ENCODE measurements at places on chromosomes 11 and 22. TPM values are rescaled to one million over a fixed set of nuclear protein-coding genes. Genes with fewer than 3 reads are reported as not detected.

The INPP5J gene
- 1.6 TPM for polyA plus RNA-seq

- no peak for DNase-seq
Observed at GRCh38 chr11:110076371-110076965, 16.7 kb upstream of the ZC3H12C start.

- no peak for DNase-seq
Observed at GRCh38 chr11:44775366-44775984, 48.7 kb downstream of the TSPAN18 start.

The CCDC89 gene
- 1.9 TPM for polyA plus RNA-seq

The UBQLNL gene
- polyA plus RNA-seq, result 0.22 TPM

GRCh38 chr22:43186272-43187170 lies at the start of gene TTLL12:
TSS of gene TTLL12 (minus strand) at chr22:43187134. CDS start at chr22:43187069, 65 bp downstream.
- DNase-seq, result peak; percentile 64

GRCh38 chr11:104784684-104785460 lies 113.4 kb downstream of the CASP12 start:
- no peak for DNase-seq

DNA sequence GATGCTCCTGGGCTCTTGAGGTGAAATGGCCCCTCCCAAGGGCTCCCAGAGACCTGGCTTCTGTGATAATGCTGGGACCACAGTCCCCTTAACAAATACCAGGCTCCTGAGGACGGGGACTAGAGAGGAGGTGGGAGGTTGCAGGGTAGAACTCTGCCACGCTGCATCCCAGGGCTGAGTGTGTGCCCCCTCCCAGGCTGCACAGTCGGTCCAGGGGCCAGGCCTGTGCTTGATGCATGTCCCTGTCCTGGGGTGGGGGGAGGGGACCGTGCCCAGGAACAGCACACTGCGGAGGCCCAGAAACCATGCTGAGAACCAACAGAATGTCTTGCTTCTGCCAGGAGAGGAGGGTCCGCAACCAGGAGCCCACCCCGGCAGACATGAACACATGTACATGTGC lies 9.3 kb downstream of the CSF2RB start:
- no peak for DNase-seq

DNA sequence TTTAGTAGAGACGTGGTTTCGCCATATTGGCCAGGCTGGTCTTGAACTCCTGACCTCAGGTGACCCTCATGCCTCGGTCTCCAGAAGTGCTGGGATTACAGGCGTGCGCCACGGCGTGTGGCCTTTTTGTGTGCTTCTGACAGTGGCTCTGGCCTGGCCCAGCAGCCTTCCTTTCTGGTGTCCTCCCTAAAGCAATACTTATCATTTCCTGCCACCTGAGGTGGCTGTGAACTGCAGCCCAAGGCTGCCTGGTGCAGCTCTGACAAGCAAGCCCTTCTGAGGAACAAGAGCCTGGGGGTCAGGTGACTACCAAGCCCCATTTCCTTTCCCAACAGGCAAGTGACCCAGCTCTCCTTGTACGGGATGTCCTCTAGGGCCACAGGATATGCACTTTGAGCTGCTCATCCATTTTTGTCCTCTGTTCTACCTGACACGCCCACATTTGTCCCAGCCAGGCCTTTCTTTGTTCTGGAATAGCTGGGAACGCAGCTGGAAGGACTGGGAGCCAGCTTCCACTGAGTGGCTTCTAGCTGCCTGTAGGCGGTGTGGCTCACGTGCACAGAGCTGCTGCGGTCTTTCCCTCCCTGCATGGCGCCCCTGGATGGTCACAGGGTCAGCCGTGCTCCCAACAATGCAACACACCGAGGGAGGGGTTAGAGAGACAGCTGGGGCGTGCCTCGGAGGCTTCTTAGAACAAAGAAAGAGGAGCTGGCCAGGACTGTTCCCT lies 12.3 kb upstream of the BID start:
- DNase-seq, result peak; percentile 65

DNA sequence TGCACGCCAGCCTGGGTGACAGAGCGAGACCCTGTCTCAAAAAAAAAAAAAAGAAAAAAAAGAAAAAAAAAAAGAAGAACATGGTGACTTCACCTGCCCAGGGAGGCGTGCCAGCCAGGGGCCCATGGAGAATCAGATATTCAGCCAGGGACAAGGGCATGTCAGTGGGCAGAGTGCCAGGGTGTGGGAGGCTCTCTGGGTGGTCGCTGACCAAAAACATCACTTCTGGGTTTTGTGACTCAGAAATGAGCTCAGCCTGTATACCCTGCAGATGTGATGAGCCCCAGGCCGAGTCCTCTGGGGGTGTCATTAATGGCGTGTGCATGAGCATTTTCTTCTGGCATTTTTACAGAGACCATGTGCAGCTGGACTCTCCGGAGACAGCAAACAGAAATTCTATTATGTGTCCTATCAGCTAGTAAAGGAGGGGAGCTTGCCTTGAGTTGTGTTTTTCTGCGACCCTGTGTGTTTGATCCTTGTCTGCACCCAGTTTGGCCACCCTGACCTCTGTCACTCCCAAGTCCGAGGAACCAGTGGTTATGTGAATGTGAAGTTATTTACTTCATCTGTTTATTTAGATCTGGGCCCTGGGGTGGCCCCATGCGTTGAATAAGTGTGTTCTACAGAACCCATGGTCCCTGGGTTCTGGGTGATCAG lies 53.6 kb downstream of the BCR start:
- no peak for DNase-seq

DNA sequence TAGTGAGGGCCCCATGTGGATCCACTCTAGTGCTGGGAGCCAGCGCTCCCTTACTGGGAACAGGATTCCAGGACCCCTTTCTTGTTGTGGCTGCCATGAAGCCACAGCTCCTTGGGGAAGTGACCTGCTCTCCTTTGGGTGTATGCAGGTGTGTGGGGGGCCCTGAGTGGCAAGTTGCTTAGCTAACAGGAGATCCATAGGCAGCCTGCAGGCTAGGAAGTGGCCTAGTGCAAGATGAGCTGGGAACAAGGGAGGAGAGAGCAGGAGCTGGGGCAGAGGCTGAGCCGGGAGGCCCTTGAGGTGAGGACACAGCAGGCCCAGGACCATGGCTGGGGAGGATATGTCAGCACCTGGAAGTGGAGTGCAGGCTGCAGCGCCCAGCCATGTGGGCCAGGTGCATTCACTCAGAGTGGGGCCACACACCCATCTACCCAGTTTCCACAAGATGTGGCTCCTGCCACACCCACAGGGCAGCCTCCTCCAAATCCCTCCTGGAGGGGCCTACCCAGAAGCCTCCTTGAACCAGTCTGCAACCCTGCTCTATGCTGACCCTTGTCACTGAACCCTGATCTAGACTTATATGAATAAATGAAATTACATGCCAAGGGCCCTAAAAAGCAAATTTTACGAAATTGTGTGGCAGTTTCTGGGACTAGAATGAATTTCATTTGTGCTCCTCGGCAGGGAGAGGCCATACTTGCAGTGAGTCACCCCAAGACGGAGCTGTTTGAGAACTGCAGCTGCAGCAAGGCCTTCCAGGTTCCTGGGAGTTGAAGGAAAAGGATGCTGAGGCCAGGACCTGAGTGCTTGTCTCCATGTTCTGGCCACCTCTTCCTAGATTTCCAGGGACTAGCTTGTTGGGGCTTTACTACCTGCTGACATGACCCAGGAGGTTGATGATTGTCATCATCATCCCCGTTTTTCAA lies 3.2 kb downstream of the THAP7 start:
- DNase-seq, result no peak

DNA sequence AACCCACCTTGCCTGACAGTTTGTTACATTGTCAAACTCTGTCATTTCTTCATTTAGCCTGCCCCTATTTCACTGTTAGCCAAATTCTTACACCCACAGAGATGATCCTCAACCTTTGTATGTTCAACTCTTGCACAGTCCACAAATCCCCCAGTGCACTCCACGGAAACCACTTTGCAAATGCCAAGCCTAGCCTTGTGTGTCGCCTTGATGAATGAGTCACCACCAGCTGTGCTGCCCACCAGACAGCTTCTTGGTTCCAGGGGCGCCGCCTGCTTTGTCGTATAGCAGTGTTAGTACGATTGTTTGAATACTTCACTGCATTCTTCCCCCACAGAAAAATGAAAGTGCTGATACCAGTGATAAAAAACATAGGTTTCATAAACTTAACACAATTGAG lies 686.3 kb downstream of the NTM start:
- DNase-seq, result no peak

Measured in hindlimb muscle (tissue), 1 donor.